Retinal pigment epithelial cell (primary cell): ENCODE measurements at places on chromosomes 1 and 21.

- no peak for DNase-seq
Observed at GRCh38 chr1:180997843-180998504, 24.7 kb downstream of the STX6 start.

GRCh38 chr1:175232335-175232734 lies 39.8 kb upstream of the KIAA0040 start:
- no peak for DNase-seq

GRCh38 chr1:216054600-216054999 lies 368.6 kb downstream of the USH2A start:
- DNase-seq: no peak

DNA sequence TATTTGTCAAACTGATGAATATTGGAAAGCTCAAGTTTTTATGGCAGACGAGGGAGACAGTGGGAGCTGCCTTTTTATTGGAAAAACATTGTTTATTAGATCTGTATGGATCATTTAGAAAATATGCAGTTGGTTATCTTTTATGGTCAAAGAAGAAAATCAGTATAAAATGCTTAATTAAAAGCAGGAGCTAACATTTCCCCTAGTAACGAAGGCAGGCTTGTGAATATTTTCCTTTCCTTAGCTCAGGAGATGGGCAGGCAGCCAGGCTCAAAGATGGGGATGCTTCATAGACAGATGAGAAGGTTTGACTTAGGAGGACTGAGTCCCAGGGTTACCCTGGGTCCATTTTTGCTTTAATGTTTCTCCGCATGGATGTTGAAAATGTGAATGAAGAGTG lies 26.0 kb downstream of the ROR1 start:
- no peak for DNase-seq

GRCh38 chr1:180382326-180383115 lies 119.9 kb downstream of the ACBD6 start:
- DNase-seq: no peak
